ENCODE measurements at places on chromosomes 16 and 17.

DNA sequence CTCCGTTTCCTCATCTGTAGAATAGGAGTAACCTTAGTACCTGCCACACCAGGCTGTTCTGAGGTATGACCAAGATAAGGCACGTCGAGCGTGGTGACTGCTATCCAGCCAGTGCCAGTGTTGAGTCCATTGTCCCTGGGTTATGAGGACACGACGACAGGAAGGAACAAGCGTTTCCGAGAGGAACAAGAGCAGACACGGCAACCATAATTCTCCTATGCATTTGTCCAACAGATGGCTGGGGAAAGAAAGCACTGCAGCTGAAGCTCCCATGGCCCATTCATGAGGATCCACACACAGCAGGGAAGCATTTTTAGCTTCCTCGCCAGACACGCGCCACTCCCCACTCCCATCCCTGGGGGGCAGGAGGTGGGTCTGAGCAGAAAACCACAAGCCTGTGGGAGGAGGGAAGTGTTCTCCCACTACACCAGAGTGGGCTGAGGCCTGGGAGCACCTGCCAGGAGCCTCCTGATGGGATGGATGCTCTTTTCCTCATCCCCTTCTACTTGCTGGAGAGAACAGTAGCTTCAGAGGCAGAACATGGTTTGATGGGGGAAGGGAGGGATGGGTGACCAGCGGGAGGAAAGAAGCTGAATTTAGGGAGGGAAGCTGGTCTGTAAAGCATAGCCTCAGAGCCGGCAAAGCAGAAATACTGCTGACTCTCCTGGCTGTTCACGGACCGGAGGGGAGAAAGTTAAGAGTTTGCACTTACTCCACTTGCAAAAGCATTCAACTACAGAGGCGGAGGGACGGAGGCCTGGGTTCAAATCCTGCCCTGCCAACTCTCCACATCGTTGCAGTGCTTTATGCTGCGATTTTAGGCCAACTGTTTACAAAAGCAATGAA is 2.7 kb downstream of the COTL1 start:
- no peak for DNase-seq

GRCh38 chr17:82399041-82399441 is 19.1 kb upstream of the HEXD start:
- DNase-seq = no peak

DNA sequence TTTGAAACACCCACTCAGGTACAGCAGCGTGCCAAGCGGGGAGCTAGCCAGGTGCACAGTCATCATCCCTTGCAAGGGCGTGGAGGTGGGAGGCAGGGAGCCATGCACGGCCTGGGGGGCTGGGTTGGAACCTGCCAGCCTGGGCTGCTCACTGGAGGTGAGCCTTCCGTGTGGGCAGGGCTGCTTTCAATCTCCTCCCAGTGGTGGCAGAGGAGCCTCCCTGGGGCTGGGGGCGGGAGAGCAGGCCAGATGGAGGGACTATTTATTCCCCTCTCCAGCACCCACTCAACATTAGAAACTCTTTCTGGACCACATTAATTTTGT is 90.3 kb downstream of the KATNIP start:
- DNase-seq = no peak

- DNase-seq = peak; percentile 85
Observed at GRCh38 chr17:2054512-2055291, at the start of gene HIC1. Gene HIC1, plus strand, starts transcription at chr17:2055103. Its CDS starts 1,588 bp downstream, at chr17:2056691.

DNA sequence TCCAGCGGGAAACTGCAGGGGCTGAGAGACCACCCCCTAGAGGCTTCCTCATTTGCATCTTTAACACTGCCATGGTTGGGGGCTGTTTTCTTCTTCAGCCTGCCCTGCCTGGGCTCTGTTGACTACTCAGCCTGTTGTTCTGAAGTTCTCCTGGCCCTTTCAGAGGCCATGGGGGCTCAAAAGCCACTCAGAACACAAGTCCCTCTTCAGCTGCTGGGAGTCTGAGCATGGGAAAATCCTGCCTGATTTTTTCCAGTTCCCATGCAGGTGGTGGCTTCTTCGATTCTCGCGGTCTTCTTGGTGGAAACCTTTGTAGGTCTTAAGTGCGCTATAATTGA is 36.3 kb downstream of the PLCG2 start:
- DNase-seq = no peak

DNA sequence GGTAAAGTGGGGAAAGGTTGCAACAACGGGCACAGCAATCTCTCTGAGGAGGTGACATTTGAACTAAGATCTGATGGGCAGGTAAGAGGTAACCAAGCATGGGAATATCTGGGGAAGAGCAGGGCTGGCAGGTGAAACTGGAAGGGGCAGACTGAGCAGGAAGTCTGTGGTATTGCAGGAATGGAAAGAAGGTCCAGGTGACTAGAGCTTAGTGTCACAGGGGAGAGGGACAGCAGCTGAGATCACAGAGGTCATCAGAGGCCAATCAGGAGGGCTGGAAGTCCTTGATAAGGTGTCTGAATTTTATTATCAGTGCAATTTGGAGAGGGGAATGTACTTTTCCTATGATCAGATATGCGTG is 73.3 kb upstream of the DHX40 start:
- DNase-seq = no peak

Data from stimulated activated naive CD4-positive, alpha-beta T cell (primary cell).